ENCODE measurements at places on chromosomes 3 and 15.
A peak's percentile ranks its signal among the peaks of the same experiment; 100 is the strongest.

DNA sequence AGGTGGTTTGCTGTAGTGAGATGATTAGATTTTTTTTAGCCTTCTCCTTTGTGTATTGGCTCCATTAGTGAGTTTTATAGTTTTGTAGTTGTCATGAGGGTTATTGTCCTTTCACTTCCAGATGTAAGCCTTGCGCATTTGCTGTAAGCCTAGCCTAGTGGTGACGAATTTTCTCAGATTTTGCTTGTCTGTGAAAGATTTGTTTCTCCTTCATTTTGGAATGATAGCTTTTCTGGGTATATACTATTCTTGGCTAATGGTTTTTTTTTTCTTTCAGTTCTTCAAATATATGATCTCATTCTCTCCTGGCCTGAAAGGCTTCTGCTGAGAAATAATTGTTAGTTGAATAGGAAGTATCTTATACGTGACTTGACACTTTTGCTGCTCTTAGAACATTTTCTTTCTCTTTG lies 166.5 kb upstream of the THRB start:
- no peak for DNase-seq

DNA sequence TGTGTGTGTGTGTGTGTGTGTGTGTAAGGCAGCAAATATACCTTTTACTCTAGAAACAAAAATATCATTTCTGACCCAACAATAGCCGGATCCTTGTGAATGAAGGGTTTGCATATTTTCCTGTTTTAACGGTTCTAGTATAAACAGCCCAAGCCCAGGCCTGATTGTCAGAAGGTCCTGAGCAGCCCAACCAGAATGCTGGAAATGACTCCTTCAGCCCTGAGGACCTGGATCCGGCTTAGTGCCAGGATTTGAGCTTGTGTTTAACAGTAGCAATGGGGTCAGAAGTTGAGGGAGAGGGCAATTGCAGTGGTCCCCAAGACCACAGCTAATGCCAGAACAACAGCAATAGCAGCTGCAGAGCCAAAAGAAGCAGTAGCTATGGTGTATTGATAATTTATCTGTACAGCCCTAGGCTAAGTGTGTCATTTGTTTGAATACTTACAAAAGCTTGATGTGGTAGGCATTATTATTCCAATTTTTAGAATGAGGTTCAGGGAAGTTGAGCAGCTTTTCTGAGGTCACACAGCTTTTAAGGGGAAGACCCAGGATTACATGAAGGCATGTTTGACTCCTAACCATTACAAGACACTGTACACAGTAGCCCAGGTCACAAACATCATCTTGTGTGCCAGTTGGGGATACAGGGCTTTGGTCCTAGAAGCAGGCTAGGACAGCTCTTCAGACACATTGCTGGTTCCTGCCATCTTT lies 12.8 kb downstream of the FOXL2 start:
- no peak for DNase-seq

DNA sequence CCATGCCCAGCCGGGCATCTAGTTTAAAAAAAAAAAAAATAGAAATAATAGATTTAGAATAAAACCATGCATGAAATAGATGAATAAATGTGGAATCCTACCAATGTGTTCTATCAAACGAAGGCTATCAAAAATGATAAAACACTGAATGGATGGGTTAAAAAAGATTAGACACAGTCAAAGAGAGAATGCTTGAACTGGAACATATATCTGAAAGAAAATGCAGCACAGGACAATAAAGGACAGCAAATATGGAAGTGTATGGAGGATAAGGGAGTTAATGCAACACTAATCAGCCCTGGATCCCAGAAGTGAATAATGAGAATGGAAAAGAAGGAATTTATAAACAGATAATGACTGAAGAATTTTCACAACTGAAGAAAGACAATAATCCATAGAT lies 571.7 kb downstream of the GRM7 start:
- DNase-seq = no peak

GRCh38 chr15:65195548-65195923 lies 10.4 kb upstream of the CLPX start:
- DNase-seq = no peak

DNA sequence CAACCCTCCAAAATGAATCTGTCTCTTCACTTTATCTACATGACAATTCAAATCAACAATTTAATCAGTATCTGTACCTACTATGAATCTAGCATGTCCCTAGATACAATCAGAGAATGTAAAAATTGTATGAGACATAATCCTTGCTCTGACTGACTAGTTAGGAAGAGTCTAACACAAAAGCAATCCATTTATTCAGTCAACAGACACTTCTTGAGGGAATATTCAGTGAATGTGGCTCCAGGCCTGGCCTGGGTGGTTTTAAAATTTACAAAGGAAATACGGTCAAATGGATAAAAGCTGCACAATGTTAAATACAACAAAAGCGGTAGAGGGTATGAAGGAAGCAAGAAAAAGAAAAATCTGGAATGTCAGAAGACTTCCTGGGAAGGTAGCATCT lies 45.2 kb downstream of the GSK3B start:
- DNase-seq = no peak

DNA sequence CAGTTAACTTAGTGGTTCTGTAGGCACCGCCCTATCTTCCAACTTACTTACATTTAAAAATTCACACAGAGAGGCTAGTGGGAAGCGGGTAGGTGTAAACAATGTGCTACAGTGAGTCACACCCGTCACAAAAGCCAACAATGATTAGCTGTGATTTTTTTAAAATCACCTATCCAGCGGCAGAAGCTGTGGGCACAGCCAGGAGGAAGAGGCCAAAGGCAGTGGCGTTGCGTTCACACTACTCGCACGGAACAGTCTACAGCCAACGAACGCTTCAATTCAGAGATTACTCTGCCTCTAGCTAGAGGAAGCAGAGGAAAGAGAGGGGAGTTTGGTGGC lies 2.5 kb upstream of the NLGN1 start:
- DNase-seq = no peak

- DNase-seq = no peak
Observed at GRCh38 chr3:148923592-148923991, 58.5 kb downstream of the CPA3 start.

DNA sequence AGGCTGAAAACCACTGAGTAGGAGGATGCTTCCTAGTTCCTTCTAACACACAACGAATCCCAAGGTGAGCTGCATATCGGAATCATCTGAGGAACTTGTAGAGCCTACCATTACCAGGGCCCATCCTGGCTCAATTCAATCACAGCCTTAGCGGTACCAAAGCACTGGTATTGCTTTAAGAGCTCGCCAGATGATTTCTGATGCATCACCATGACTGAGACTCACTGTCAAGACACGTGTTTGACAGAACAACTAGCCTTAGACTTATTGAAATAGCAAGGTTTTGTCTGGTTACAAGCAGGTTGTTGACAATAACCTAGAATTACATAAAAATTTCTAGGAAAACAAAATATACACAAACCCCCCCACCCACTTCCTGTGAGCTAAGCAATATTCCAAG lies 68.5 kb downstream of the CBLB start:
- peak; percentile 79 for DNase-seq

DNA sequence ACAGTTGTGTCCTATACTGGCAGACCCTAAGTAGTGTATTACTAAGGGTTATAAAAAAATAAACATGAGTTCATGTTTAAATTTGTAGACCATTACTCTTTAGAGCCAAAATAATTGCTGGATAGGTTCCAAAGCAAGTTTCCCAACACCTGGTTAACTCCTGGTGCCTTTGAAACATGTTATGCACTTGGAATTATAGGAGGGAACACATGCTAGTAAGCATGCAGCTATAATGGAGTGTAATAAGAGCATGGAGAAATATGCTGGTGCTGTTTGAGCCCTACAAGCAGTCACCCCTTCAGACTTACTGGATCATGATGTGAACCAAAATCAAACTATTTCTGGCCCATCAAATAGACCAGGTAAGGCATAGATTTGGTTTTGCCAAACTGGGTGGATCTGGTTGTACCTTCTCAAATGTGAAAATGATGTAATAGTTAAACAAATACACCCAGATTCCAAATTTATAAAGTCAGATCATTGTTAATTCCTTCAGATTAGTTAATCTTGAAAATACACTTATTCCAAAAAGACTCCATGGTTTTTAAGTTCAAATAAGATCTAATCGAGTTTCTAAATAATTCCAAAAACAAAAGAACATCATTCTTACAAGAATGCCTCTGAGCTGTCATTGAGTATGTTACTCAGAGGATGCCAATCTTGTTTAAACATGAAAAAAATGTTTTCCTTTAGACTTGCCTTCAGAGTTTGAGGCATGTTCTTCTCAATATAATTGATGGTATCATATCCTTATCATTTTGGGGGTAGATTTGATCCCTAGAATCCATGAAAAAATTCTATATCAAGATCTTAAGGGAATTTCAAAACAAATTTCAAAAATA lies 69.3 kb downstream of the LRRC28 start:
- DNase-seq = no peak

- DNase-seq = no peak
Observed at GRCh38 chr3:140850210-140850955, 91.3 kb upstream of the SLC25A36 start.

DNA sequence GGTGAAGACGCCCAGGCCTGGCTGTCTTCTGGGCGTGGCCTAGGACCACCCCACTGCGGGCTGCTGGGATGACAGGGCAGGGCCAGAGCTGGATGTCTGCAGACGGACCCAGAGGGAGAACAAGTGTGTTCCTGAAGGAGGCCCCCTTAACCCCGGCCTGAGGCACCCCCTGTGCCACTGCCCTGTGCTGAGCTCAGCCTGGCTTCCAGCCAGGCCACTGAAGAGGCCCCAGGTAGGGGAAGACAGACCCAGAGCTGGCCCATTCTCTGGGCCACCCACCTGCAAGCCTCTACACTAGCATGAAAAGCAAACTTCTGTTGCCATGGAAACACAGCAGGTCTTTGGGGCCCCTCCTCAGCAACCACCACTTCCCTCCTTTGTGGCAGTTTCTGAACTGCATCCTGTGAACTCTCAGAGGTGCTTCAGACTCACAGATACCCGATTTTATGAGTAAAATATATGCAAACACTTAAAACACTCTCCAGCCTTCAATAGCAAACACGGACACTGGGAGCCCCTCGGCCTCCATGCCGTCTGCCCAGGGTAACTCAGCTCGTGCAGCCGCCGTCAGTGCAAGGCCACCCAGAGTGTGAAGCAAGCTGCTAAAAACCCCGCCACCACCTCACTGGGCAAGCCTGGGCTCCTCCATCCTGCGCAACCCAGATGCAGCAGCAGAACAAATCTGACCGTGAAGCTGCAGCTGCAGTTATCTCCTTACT lies 42.5 kb downstream of the CMTM6 start:
- DNase-seq = peak; percentile 89

DNA sequence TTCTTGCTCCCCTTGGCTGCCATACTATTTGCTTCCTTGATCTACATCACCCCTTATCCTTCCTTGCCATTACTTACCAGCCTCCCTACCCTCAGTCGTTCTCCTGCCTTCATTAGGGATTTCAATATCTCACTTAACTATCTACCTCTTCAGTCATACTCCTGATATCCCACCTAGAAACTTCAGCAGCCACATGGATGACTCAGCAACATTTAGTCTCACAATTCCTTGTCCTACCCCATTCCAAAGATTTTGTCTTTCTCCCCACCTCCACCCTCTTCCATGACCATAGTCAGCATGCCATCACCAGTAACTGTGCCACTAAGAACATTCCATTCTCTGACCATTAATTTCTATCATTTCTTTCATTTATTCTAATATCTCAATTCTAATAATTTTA lies 18.4 kb downstream of the UPK1B start:
- DNase-seq = no peak

DNA sequence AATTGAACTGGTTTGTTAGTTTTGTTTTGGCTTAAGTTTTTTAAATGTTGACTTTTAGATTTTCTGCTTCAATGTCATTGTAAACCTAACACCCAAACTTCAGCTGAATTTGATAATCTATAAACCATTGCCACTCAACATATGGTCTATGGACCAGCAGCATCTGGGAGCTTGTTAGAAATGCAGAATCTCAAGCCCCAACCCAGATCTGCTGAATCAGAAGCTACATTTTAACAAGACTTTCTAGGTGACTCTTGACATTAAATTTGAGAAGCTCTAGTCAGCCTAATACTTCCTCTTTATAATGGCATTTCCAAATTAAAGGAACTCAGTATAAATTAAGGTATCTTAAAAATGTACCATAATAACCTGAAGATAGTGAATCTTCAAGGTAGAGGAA lies 96.5 kb upstream of the THRB start:
- no peak for DNase-seq

- no peak for DNase-seq
Observed at GRCh38 chr3:133996996-133997395, 32.7 kb downstream of the SLCO2A1 start.

- no peak for DNase-seq
Observed at GRCh38 chr3:50323614-50324199, 1.2 kb upstream of the HYAL2 start.

DNA sequence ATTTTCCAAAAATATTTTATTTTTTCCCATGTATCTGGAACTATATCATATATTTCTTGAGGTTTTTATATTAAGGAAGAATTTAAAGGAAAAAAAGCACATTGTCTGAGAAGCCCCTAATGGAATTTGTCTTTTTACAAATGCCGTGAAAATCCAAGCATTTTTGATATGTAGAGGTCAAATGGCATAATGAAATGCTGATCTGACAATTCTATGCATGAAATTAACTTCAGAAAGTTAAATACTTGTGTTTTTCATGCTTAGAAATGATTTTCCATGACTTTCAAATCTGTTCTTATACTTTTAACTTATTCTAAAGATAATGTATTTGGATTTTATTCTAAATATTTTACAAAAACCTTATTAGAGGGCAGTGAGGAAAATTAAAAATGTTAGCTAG lies 119.2 kb downstream of the NR1I2 start:
- DNase-seq = no peak

DNA sequence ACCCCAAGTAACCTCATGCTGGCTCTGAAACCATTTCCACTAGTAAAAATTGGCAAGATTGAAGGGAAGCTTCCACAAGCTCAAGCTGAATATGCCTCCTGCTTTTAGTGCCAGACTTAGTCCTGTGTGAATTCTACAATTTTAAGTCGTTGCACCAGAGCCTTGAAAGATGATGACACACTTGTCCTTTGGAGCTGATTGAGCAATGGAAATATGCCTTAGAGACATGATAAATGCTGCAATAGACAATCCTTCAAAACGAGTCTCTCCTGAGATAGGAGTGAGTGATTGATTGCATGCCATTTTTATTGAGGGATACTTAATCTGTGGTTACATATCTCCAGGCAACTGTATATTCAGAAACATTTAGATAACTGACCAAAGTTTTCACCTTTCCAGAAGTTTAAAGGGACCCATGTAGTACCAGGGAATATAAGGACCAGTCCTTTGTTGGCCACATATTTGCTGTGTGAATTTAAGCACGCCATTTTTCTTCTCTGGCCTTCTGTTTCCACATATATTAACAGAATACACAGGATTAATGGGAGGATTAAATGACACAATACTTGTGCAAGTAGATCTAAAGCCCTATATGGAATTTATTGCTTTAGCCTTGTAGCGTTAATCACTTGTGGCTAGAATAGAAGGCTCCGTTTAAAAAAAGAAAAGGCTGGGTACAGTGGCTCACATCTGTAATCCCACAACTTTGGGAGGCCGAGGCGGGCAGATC lies 65.1 kb downstream of the PPARG start:
- no peak for DNase-seq

DNA sequence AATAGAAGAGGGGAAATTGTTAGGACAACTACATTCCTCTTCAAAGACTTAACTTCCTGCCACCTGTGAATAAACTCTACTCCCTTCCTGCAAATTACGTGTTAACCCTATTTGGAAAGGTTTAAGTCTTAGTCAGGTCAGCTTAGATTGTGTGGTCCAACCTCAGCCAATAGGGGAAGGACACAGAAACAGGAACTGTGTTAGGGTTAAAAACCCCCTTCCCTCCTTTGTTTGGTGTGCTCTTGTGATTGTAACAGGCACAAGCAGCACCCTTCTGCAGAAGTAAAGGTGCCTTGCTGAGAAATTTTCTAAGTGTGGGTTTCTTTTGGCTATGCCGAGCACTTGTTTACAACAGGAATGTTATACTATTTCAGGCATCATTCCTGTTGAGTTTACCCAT lies 45.0 kb upstream of the FSTL1 start:
- DNase-seq = no peak
